Foreskin melanocyte (primary cell): ENCODE measurements at places on chromosomes 7 and 10.
A peak's percentile ranks its signal among the peaks of the same experiment; 100 is the strongest.

DNA sequence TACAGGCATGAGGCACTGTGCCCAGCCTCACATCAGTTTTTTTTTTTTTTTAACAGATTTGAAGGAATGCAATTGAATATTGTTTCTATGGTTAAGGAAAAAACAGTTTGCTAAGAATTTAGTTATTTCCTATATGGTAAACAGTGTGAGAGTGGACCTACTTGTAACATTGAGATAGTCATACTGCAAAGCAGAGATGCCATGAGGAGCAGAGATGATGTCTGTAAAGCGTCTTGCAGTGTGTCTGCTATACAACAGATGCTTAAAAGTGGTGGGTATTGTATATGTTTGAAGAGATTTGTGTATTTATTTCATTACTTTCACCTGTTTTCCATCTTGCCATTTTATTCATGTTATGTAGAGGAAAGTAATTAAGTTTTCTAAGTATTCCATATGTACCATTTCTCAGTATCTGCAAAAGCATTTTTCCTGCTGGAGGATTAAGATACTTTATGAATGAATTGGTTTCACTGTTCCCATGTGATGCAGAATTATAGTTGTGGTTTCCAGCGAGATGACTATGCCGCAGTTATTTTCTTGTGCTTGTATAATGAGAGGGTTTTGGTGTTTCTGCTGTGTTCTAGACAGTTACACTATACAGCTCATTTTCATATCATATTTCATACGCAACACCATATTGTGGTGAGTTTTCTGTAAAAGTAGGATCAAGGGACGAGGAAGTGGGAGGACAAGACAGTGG, 26.6 kb downstream of the TET1 start:
- peak; percentile 88 for DNase-seq

- DNase-seq, result no peak
These were observed 91.2 kb downstream of the LCOR start for GRCh38 chr10:96922978-96923948.

DNA sequence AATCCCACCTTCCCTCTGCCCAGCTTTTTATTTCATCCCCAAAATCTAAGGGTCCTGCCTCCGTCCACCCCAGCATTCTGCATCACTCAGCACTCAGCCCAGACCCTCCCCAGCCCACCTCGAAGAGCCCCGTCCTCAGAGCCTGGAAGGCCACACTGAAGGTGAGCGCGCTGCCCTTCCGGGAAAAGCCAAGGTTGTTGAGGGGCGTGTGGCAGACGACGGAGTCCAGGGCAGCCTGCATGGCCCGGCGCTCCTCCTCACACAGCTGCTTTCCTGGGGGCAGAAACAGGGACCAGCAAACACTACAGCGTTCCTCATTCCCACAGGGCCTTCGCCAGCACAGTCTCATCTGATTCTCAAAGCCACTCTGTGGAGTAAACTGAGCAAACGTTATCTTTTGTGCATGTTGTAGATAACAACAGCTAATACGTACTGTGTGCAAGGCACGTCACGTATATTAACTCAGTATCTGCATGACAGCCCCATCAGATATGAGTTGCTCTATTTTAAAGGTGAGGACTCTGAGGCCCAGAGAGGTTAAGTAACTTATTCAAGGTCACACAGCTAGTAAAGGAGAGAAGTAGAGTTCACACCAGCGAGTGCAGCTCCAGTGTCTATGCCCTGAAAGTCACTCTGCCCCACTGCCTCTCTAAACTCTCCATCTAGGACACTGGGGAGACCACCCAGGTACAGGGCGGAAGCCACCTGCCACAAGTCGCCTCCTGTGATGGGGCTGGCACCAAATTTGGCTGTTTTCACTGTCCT, 2.8 kb downstream of the TRAPPC14 start:
- no peak for DNase-seq

- no peak for DNase-seq
These were observed 67.3 kb downstream of the AFAP1L2 start for GRCh38 chr10:114336823-114337509.

DNA sequence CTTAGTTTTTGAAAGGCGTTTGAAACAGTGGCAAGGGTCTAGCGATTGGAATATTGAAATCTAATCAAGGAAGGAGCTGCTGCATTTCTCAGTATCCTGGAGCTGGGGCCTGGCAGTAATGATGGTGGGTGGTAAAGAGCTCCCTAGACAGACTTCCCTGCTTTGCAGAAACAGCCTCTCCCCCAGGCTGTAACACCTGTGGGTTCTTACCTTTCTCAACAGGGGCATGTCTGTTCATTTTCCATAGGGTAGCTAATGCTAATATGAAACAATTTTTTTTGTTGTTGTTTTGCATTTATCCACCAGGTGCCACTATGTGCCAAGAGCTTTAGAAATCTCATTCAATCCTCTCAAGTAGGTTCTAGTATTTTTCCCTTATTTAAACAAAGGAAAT, 345.5 kb downstream of the REEP3 start:
- peak; percentile 29 for DNase-seq

GRCh38 chr10:33113466-33113865, 155.4 kb upstream of the ITGB1 start:
- no peak for DNase-seq

- DNase-seq, result no peak
These were observed 25.0 kb downstream of the SHH start for GRCh38 chr7:155787171-155787851.

DNA sequence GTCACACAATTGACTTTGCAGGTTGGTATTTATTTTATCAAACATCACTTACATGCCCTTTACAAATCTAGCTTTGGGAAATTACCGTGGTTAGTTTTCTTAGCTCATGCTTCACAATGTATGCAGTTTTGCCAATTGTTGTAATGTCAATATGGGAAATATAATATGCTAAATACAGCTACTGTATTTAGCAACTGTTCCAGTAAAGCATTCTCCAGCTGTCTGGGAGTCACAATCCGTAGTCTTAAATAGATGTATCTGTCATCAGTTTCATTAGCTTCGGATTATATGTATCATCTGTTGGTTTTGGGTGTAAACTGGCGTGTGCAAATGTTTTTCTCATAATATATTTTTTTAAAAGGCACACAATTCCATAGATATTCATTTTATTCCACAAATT, 19.4 kb upstream of the AHR start:
- no peak for DNase-seq

DNA sequence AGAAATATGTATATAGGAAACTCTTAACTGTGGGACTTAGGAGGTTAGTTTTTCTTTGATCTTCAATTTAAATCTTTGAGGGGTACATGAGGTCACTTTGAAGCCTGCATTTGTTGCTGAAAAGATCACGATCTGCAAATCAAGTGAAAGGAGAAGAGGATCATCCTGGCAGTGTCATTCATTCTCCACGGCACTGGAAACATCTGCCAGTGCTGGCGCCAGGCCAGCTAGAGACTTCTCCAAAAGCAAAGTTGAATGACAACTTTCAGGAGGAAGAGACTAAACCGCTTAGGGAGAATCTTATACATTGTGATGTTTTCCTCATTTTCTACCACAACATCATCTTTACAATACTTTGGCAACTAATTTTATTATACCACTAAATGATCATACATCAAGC, 42.5 kb downstream of the MRC1 start:
- DNase-seq, result no peak

- DNase-seq, result peak; percentile 95
These were observed 28.5 kb upstream of the CRYGN start for GRCh38 chr7:151468217-151469018.

DNA sequence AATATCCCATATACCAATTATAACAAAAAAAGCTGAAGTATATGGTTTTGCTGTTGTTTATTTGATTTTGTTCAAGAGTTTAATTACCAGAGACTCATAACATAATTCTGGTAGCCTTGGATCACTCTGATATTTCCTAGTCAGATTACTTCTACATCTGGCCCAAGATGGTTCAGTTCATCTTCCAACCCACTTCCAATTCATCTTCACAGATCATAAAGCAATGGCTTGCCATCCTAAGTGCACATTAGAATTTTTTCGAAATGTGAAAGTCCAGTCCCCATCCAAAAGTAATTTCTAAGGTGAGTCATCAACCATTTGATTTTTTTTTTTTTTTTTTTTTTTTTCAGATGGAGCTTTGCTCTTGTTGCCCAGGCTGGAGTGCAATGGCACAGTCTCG, 8.0 kb upstream of the HIBADH start:
- no peak for DNase-seq

- DNase-seq, result no peak
These were observed 418.3 kb downstream of the PAXIP1 start for GRCh38 chr7:154584352-154585252.

DNA sequence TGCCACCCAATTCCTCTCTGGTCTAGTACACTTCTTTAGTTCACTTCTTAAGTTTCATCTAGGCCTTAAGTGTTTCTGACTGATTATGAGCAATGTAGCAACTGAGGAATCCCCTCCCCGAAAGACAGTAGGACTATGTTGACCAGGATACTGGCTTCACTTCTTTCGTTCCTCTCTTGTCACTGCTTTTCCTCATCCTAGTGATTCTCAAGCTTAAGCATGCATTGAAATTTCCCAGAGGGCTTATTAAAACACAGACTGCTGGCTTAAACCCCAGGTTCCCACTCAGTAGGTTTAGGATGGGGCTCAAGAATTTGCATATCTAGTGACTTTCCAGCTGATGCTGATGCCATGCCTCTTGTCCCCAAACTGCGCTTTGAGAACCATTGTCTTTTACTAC, 164.6 kb upstream of the WNT16 start:
- no peak for DNase-seq

DNA sequence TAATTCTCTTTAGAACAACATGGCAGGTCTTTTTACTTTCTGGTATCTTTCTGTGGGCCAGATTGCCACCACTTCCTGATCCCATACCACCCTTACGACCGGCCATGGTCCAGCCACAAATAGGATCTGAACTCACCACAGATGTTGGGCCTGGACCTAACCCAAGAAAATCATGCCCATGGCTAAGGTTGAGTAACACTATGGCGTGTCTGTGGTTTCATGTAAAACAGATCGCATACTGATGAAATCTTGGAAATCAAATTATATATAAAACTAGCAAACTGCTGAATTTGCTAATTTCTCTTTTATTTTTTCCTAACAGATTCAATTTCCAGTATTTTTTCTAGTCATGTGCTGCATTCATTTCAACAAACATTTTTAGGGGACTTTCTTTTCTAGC, 77.2 kb downstream of the CH25H start:
- DNase-seq, result peak; percentile 79

DNA sequence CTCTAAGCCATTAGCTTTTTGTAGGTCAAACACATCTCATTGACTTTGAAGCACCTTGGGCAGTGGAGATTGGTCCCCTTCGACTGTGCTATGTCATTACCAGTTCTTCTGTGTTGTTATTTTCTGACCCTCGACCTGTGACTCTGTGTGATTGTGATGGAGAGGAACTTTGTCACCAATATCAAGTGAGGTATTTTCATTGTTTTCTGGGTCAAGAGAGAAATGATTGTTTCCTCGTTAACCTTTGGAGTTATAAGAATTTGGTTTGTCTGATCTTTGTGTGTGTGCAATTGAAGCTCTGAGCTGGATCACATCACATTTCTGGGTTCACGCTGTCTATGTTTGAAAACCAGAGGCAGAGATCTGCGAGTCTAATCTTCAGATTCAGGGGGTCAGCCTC, 432.2 kb upstream of the KLF6 start:
- DNase-seq, result no peak

DNA sequence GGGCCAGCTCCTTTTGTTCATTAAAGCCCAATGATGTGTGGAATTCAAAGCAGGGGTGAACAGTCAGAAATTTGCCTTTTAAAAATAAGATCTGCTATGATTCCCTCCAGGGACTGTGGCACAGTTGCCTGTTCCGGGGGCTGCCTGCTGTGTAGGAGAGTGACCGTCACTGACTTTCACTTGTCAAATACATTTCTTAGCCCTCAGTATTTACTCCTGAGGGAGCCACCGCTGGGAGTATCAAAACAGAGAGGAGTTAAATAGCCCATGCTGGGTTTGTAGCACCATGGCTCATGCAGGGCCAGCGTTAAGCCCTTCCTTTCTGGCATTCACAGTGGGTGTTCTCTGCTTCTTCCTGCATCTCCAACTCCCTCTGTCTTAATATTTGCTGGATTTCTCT, 897.8 kb downstream of the SORCS3 start:
- no peak for DNase-seq

GRCh38 chr10:119166564-119166963, 1.1 kb upstream of the SFXN4 start:
- no peak for DNase-seq

DNA sequence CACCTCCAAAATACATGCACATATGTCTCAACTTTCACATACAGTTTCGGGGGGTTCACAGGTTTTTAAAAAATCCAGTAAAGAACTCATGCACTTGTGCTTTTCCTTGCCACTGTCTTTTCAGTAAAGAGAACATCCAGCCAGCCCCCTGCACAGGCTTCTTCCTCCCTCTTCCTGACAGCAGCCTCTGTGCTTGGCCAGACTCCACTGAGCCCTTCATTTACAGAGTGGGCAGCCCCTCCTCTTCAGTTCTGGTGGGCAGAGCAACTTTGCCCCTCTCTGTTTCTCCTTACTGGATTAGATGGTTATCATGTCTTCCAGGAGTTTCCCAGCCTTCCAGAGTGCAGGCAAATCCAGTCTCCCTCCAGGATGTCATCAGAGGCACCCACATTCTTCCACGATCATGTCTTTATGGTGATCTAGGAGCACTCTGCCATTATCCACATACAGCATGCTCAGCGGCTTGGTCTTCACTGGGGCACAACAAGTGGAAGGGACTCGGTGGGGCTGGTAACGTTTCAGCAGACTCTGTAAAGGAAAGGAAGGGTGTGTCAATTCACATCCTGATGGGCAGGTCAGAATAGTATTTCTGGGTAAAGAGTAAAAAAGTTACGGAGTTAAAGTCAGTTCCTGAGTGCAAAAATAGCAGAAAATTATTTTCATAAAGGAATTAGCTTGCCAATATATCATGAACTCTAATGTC, 8.8 kb downstream of the NODAL start:
- no peak for DNase-seq

GRCh38 chr7:67882843-67883242, 886.2 kb downstream of the TYW1 start:
- DNase-seq, result no peak

- no peak for DNase-seq
These were observed 75.4 kb downstream of the PROSER2 start for GRCh38 chr10:11898372-11899066.

- no peak for DNase-seq
These were observed 58.5 kb downstream of the CLRN3 start for GRCh38 chr10:127834221-127834620.

GRCh38 chr10:43998021-43998809, 349.5 kb upstream of the ZNF32 start:
- no peak for DNase-seq

DNA sequence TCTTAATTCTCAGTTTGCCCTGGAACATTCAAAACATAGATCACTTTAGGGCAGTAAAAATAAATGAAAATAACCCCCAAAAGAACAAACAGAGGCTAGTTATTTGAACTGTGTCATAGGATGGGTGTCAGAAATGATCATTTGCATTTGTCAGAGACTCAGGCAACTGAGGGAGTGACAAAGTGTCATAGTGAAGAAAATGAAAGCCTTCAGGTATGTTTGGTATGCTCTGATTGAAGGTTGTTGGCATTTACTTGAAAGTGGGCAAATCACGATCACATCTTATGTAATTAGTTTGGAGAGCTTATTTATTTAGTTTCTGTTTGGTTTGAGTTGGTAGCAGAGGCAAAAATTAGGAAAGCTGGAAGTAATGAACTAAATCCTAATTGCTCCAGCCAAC, 880.9 kb downstream of the ANKRD7 start:
- no peak for DNase-seq

- no peak for DNase-seq
These were observed 38.6 kb upstream of the ADD3 start for GRCh38 chr10:109968953-109969759.
